Karpas-422 (cell line): ENCODE measurements at places on chromosomes 3 and 15. TPM values are rescaled to one million over a fixed set of nuclear protein-coding genes. Genes with fewer than 3 reads are reported as not detected.

DNA sequence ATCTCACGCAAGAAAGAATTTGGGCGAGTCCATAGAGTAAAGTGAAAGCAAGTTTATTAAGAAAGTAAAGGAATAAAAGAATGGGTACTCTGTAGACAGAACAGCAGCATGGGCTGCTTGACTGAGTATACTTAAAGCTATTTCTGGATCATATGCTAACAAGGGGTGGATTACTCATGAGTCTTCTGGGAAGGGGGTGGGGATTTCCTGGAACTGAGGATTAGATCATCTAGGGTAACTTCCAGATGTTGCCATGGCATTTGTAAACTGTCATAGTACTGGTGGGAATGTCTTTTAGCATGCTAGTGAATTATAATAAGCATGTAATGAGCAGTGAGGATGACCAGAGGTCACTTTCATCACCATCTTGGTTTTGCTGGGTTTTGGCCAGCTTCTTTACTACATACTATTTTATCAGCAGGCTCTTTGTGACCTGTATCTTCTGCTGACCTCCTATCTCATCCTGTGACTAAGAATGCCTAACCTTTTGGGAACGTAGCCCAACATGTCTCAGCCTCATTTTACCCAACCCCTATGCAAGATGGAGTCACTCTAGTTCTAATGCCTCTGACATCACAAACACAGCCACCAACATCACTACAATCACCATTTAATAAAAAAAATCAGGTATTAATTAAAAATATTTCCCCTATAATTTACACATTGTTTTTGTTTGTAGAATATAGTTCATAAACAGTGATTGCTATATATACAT is 890.7 kb upstream of the EPHA6 start:
- no peak for DNase-seq

GRCh38 chr3:76788206-76788605 is 251.7 kb upstream of the ROBO2 start:
- DNase-seq: no peak

DNA sequence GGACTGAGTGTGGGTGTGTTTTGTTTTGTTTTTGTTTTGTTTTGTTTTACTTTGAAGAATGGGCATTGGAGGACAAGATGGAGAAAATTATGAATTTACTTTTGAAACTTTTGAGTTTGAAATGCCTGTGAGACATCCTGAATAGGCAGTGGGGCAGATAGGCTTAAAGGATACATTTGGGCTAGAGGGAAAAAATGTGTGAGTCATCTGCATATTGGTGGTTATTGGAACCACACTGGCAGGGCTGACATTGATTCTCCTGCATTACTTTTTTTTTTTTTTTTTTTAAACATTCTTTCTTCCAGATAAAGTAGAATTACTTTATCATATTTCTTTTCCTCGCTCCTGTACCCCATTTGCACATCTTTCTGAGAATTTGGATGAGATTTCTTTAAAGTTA is 56.1 kb downstream of the CALML4 start:
- no peak for DNase-seq

DNA sequence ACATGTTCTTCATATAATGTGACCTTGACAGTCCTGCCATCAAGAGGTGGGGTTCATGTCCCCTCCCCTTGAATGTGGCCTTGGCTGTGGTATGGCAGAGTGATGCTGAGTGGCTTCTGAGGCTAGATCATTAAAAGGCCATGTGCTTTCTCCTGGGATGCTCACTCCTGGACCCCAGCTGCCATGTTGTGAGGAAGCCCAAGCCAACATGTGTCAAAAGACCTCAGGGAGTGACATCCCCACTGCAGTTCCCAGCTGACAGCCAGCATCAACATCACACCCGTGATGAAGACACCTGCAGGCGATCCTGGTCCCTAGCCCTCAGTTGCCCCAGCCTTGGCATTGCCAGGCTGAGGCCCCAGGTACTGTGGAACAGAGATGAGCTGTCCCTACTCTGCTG is 36.6 kb downstream of the EBLN2 start:
- no peak for DNase-seq

- DNase-seq: no peak
Measured at GRCh38 chr3:124903896-124904834, 17.0 kb upstream of the ITGB5 start.

DNA sequence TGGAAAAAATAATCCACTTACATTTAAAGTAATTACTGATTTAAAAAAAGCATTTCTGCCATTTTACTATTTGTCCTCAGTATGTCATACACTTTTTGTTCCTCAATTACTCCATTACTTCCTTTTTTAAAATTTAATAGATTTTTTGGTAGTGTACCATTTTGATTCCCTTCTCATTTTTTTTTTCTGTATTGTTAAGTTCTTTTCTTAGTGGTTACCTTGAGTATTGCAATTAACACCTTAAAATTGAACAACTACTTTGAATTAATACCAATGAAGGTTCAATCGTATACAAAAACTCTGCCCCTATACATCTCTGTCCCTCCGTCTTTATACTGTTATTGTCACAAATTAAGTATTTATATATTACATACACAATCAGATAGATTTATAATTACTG is 240.6 kb upstream of the LMCD1 start:
- no peak for DNase-seq

GRCh38 chr3:9638155-9638554 is 11.2 kb upstream of the MTMR14 start:
- no peak for DNase-seq

DNA sequence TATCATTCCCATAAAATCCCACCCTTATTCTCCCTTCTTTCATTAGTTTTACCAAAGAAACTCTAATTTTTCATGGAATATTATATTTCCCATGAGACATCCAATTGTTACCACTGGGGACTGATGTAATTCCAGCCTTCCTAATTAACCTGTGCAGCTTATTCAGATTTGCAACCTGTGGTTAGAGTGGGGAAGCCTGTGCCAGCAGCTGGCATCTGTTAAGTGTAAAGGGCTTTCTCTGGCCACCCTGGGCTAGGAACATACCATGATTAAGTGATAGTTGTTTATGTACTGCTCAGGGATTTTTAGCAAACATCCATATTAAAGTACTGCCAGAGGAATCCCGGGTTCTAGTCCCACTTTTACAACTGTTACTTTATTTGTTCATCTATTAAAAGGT is 78.2 kb downstream of the TPRG1 start:
- no peak for DNase-seq

DNA sequence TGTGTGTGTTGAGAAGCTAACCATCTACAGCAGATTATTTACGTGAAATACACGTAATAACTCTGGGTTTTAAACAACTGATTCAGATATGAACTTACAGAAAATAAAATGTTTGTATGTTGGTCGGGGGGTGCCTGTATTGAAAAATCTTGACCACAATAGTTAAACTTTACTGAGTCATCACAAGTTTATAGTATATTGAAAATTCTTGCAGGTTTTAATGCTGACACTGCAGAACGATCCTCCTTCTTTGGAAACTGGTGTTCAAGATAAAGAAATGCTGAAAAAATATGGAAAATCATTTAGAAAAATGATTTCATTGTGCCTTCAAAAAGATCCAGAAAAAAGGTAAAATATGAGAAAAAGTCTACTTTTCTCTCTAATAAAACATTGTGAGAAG is 41.3 kb upstream of the SLC22A13 start:
- DNase-seq: no peak

DNA sequence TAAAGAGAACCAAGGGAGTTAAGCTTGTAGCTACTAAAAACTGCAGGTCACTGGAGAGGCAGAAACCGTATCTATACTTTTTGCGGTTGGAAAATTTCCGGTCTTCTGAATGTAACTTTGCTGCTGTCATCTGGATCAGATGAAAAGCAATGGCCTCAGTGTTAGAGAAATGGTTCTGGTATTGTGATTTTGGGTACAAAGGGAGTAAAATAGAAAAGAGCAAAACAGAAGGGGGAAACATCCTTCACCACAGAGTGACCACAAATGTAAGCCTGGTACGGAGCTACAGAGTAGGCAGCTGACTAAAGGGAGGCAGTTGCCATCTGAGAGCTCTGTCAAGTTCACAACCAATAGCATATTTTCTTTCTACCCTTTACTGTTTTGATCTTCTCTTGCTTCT is 5.6 kb downstream of the CD96 start:
- no peak for DNase-seq

DNA sequence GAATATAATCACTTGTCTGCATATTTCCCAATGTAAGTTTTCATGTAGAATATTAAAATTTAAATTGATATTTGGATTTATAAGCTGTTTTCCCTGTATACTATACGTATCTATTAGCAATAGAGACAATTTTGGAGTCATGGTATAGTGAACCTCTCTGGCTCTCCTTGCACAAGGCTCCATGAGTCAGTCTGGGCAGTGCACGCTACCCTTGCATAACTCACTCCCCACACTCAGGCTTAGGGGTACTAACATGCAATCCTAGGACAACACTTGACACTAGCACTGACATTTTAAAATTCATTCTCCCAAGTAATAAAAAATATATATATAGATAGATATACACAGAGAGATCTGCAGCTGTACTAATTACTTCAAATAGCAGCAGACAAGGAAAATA is 39.2 kb downstream of the SLC24A1 start:
- DNase-seq: no peak

GRCh38 chr3:16411441-16411840 is 102.1 kb downstream of the RFTN1 start:
- DNase-seq: peak; percentile 62

GRCh38 chr3:171295484-171296373 is 164.5 kb downstream of the TNIK start:
- no peak for DNase-seq

DNA sequence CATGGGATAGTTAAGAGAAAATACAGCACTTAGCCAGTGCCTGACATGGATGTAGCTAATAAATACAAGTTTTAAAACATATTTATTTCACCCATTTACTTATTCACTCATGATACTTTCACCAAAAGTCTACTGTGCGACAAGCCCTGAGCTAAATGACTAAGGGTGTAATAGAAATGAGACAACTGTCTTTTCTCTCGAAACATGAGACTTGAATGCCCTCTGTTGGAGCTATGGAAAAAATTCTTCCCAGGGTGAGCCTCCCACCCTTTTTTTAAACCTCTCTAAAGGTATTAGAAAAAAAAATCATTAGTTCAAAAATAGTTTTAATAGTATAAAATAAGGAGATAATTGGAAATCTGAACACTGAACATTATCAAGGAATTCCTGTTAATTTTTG is 24.3 kb upstream of the RPL14 start:
- no peak for DNase-seq

The HIGD1A gene
- total RNA-seq: 103 and 207 TPM in 2 replicates

The LRRIQ4 gene
- 0.07 and 0.22 TPM in 2 replicates for total RNA-seq

The ACKR2 gene
- 0.43 and 1.9 TPM in 2 replicates for total RNA-seq

The LMCD1 gene
- total RNA-seq: not detected in 2 replicates

The CHRM5 gene
- total RNA-seq: not detected in 2 replicates

The CX3CR1 gene
- total RNA-seq: 0.48 TPM in 1 of 2 replicates, not detected in the other
